Fibroblast of skin of right quadriceps (primary cell): ENCODE measurements at places on chromosomes 12 and 14.

- DNase-seq = peak; percentile 81
These were observed 449 bp upstream of the LTBP2 start for GRCh38 chr14:74612350-74613021.

- DNase-seq = no peak
These were observed 1.2 kb upstream of the AP1G2 start for GRCh38 chr14:23568600-23569331.

DNA sequence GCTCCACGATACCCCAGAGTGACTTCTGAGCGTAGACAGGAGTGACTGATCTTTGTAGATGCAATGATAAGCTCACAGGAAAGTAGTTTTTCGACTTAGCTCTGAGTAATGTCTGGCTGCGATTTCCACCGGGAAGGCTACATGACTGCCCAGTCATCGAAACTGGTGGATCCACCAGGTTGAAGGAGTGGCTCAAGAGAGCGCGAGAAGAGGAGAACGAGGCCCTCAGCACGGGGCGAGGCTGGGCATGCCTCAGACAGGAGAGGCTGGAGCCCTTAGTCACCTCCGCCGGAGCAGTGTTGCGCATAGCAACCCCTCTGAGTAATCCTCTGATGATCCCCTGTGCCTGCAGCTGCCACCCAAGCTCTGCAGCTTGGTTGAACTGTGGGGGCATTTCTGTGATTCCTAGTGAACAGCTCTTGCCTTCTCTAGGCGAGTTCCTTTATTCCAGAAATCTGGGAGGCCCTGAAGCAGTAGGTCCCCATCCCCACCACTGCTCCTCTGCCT is 25.6 kb downstream of the ELK3 start:
- peak; percentile 92 for DNase-seq

DNA sequence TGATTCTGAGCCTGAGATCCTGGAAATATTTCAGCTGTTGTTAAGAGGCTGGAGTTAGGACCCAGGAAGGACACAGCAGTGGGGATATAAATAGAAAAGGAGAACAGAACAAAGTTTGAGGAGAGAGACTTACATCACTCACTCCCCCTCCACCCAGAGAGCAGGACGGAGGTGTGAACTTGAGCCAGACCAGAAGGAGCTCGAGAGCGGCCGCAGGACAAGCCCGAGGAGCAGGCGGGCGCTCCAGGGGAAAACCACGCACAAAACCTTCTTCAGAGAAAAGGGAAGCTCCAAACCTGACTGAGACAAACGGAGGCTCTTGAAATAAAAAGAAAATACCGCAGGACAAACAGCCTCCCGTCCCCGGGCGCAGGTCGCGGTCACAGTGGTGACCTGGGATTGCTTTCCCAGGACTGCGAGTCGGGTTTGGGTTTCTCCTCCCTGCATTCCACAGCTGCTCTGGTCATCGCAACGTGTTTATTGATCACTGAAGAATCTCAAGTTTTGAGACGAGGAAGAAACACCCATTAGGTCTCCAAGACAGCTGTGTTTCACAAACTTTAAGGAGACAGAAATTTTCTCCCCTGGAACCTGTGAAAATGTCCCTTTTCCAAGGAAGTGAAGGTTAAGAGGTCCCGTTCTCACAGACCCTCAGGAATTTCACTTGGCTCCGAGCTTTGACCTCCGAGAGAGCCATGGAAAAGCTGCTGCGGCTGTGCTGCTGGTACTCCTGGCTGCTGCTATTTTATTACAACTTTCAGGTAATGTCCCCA is at the start of gene ADGRD1:
ADGRD1 (plus strand) TSS at position 137 of the 773 bp plus-strand sequence; CDS start at position 696, 559 bp downstream.
- peak; percentile 34 for DNase-seq

GRCh38 chr14:54730156-54730961 is 163.4 kb downstream of the SAMD4A start:
- DNase-seq = peak; percentile 89

DNA sequence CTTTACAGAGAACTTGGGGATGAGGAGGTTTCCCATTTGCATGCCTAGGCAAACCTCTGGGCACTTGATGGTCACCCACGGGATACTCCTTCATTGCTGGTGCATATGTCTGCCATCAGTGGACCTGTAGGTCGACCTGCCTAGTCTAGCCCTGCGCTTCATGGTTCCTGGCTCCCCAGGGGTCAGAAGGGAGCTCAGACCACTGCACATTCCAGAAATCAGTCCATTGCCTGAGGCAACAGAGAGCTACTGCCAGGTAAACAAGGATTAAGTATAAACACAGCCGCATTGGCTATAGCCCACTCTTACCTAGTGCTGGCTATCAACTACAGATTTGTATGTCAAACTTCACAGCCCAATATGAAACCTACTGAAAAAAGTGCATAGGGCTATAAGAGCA is 476.4 kb downstream of the SOX5 start:
- no peak for DNase-seq

DNA sequence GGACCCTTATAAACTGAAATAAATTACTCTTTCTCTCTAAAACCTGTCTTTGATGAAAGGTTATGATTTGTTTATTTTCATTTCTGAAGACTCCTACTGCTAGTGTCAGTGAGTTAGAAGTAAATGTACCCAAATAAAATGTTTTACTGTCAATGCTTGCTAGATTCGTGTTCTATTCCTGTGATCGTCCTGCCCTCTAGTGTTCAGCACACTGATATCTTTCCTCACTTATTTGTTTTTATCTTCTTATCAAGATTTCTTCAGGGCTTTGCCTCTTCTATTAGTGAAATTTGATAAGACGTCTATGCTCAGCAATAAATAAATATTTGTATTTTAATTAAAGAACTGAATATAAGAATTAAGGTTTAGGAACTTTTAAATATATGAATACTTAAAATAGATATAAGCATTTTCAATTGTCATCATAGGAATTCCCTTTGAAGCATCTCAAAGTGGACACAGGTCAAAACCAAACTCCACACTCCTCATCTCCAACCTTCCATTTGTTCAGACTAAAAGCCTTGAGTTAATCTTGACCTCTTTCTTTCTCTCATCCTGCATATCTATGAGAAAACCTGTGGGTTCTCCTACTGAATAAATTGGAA is 75.8 kb downstream of the C12orf50 start:
- DNase-seq = peak; percentile 47

DNA sequence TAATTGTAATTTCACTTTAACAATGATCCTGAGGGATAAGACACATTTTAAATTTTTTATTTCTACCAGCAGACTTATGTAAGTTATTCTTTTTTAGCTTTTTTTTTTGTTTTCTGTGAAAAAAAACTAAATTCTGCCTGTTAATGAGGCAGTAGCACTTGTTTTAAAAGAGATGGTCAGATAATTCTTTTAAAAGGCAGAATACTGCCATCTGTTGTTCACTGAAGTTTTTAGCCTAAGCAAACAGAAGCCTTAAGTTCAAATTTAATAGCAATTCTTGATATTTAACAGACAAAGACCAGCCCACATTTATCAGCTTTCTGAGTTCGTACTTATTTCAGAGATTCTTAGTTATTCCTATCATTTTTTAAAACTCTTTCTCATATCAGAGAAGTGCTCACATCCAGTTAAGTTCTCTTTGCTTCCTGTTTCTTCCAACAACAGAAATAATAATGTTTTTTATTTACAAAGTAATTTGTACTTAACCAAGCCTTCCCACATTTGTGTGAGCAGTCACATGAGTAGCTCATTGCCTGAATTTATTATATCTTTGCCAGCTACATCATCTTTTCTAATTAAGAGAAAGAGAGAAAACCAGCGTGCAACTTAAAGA is 93.4 kb upstream of the SLCO1C1 start:
- DNase-seq = peak; percentile 50
